ENCODE measurements at places on chromosomes 3 and 15. TPM values are rescaled to one million over a fixed set of nuclear protein-coding genes. Genes with fewer than 3 reads are reported as not detected.

GRCh38 chr3:43998370-43998835 is 243.3 kb upstream of the TOPAZ1 start:
- no peak for DNase-seq

Gene SLC9C1
- total RNA-seq = 0.15 TPM

Gene DISP2
- total RNA-seq = under 0.01 TPM

Gene MOBP
- under 0.01 TPM for total RNA-seq

Gene IMPG2
- 0.33 TPM for total RNA-seq

GRCh38 chr3:194606163-194606562 is 27.1 kb downstream of the TMEM44 start:
- no peak for DNase-seq

Gene ARPP21
- total RNA-seq = not detected

GRCh38 chr3:156973954-156974353 is 147.8 kb downstream of the LEKR1 start:
- DNase-seq = no peak

Gene TLR9
- total RNA-seq = not detected

DNA sequence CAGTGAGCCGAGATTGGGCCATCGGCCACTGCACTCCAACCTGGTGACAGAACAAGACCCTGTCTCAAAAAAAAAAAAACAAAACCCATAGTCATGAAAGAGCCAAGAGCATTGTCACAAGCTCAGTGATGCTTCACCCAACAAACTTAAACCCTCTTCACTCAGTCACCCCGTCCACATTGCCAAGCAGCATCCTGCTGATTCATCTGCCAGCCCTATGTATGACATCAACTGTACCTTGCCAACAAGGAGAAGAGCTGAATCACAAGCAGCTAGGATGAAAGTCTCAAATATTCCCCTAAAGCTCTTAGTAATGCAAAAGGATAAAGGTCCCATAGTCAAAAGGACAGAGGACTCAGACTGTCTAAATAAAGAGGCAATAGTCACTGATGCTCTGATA is 90.0 kb downstream of the ANO10 start:
- no peak for DNase-seq

DNA sequence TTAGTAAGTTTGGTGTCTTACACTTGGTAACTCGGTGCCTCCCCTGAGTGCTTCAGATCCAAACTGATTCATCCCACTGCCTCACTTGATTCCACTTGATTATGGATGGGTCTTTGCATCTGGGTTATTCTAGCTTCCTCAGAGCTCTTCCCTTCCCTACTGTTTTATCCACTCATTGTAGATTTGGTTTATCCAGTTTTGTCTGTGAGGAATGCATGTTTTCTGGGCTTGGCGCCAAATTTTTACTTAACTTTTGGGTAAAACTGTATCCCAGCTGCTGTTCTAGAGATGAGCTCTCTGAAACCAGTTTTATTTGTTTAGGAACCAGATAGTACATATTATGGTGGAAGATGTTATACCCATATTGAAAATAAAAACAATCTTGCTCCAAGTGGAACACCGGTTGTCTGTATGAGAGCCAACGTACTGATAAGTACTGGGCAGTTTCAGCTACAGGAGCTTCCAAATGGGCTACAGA is 20.9 kb downstream of the RAD54L2 start:
- DNase-seq = no peak

Gene RAB43
- 17.0 TPM for total RNA-seq

DNA sequence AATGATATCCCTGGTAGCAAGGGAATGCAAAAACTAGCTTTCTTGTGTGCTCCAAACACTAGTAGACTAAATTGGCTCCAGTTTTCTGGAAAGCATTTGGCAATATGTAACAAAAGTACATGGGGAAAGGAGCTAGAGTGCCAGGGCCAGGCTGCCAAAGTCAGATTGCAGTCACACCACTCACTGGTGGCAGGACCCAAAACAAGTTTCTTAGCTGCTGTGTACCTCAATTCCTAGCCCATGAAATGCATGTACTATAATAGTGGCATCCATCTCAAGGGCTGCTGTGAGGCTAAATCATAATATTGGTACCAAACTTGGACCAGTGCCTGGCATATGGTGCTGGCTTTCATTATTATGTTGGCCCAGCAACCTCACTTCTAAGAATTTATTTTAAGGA is 49.3 kb downstream of the CLDN18 start:
- no peak for DNase-seq

- DNase-seq = no peak
Measured at GRCh38 chr3:177448987-177449359, 251.7 kb upstream of the TBL1XR1 start.

Gene LIPC
- 0.15 TPM for total RNA-seq

DNA sequence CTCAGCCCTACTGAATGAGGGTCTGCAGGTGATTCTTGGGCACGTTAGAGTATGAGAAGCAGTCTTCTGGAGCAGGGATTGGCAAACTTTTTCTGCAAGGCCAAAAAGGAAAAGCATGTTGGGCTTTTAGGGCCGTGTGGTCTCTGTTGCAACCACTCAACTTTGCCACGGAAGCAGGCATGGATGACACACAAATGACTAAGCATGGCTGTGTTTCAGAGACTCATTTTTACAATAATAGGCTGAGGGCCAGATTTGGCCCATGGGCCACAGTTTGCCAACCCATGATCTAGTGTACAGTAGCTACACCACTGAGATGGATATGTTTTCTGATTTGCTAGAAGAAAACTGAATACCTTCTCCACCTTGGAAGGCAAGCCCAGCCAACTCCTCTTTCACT is 66.1 kb upstream of the PRICKLE2 start:
- DNase-seq = no peak

Gene SHC4
- 0.16 TPM for total RNA-seq

Gene DAPK2
- total RNA-seq = 29.6 TPM

DNA sequence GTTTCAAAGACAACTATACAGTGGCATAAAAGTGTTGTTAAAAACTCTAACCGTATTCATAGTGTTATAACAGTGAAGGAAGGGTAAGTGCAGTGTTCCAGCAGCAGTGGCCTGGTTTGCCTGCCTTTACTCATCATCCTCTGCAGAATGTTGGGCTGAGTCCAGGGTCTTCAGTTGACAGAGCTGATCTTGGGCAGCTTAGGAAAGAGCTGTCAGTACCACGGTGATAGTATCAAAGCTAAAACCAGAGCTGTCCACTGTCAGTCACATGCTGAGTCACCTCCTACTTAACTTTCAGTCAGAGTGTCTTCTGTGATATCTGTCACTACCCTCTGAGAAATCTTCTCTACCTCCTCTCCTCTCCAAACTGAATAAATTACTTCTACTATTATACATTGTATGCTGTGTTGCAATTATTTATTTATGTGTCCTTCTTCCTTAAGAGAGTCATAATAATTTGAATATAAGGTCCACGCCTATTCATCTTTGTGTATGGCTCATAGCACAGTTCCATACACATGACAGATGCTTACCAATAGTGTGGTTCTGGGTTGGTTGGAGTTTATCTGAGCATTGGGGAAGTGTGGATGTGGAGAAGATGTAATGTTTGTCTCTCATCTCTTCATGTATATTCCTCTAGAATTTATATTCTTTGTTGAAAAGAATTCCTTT is 242.1 kb downstream of the ZIC1 start:
- DNase-seq = no peak

Gene GABRB3
- total RNA-seq = 0.98 TPM

DNA sequence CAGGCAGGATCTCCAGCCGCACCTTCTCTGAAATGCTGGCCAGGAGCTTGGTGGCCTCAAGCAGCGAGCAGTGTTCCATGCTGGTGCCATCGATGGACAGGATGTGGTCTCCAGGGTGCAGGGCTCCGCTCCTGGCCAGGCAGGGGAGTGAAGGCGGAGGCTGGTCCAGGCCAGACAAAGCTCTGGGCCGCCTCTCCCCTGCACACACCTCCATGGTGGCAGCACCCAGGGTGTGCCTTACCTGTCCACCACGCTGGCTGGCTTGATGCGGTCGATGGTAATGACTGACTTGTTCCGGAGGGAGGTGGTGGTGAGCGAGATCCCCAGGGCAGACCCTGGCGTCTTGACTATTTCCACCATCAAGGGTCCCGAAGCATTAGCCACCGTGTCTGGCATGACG is 20.0 kb downstream of the GRIP2 start:
- DNase-seq = no peak

GRCh38 chr3:138331143-138331894 is 1.7 kb upstream of the NME9 start:
- no peak for DNase-seq

GRCh38 chr15:93129702-93130488 is 40.9 kb upstream of the RGMA start:
- no peak for DNase-seq

Gene SNX22
- total RNA-seq = 1.5 TPM

Gene UROC1
- not detected for total RNA-seq

- DNase-seq = no peak
Measured at GRCh38 chr3:34929036-34929435, 710.3 kb upstream of the ARPP21 start.

DNA sequence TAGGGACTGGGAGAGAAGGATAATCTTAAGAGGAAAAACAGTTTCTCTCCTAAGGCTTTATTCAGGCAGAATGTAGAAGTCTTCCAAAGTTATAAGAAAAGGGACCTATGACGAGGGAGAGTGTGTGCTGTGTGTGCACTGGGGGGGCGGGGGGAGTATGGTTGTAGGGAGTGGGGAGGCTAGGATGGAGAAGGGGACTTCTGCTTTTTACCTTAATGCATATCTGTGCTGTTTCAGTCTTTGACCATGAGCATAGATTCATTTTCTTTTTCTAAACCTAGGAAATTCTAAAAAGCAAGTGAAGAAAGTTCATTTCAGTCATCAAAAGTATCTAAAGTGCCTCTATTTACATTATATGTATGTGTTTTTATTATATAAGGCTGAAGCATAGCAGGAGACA is 52.6 kb upstream of the RASA2 start:
- DNase-seq = no peak

DNA sequence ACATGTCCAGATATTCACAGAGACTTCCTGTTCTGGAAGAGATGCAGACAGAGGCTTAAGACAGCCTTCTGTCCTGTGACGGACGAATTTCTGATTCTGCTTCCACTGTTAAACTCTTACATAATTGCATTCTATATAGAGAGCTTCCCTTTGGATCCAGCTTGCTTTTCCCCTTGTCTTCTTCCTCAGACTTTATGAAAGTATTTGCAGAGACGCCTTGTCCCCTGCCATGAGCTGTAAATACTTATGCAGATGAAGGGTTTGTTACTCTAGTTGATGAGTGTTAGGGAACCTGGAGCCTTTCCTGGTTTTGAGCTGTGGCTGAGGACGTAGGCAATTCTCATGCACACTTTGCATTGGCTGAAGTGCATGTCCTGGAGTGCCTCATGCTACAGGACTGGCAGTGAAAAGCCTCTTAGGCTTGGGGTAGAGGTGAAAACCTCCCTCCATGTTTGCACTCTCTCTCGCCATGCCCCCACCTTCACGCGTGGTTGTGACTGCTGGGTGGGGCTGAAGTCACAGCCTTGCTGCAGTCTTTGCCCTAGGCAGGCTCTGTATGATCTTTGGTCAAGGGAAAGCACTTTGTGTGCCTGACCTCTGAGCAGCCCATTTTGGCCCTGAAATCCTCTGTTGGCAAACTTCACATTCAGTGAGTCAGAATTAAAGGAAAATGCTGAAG is 286.6 kb downstream of the PTPRG start:
- DNase-seq = no peak

GRCh38 chr3:73924048-73924447 is 299.3 kb upstream of the PDZRN3 start:
- DNase-seq = no peak

DNA sequence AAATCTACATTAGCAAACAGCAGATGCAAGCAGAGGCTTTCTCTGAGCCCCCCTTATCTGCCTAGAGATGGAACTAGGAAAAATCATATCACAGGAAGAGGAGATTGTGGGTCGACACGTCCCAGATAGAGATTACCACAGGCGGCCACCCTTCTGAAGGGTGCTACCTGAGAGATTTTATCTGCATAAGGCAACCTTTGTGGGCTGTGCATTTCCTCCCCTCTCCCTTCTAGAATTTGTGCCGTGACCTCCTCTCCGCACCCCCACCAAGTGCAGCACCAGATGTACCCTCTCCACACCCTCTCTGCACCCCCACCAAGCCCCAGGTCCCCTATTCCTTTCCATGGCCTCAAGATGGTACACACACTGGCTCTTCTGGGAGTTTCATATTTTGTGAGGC is 27.4 kb downstream of the METTL6 start:
- no peak for DNase-seq

DNA sequence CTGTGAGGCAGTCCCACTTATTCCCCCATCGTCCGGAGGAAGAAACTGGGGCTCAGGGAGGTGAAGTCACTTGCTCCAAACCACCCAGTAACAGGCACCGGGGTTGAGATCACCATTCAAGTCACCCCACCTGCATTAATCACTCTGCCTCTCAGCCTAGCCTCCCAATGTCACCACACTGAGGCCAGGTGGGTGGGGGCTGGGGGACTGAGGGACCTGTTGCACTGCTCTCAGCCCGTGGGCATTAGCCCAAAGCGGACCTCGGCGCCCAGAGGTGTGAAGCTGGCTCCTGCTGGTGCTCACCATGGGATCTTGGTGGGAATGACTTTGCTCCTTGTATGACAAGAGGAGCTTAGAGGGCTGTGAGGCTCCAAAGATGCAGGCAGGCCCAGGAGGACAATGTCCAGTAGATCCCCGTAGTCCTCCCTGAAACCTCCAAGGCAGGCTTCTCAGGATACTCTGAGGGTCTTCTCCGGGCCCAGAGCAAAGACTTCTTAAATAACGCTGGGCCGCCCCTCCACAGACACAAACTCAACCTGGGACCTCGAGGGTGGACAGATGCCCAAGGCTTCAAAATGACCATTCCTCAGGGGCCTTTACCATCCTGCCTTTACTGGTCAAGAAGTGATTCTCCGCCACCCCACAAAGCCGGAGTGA is 1.7 kb downstream of the NT5DC2 start:
- DNase-seq = no peak

- DNase-seq = no peak
Measured at GRCh38 chr3:8523041-8523440, 21.4 kb downstream of the LMCD1 start.

DNA sequence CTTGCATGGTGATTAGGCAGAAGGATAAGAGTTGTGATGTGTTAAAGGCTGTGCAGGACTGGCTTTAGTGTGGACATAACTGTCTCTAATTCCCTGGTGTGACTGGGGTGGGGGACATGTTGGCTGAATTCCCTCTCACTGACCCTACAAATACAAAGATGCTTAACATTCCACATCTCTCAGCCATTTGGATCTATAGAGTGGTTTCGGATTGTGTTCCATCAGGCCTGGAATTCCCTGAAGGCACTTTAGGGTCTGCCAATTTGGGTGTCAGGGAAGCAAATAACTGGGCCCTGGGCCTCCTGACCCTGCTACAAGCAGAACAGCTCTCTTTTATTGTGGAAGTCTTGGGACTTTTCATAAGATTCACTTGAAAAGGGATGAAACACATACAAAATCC is 56.2 kb downstream of the ARHGEF26 start:
- DNase-seq = no peak

DNA sequence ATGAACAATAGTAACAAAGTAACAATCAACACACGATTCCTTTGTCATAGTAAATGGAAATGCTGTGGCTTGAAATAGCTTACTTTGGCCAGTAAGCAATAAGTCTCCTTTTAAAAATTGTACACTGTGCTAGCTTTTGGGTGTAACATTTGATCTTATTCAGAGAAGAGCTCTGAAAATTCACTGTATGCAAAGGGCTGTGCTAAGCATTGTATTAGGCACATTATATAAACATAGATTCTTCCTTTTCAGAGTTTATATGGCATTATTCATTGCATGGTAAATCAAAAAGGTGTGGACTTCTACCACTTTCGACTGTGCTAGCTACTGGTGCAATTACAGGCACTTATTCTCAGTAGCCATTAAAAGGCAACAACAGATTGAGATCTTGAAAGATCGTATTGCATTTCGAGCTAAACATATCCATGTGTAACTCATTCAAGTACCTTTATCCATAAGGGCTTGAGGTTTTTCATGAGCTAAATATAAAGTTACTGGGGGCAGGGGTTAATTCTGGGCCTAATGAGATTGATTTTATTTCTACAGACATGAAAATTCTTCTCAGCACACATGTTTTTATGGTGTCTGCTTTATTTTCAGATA is 246.8 kb downstream of the NR1D2 start:
- no peak for DNase-seq

All from breast epithelium (tissue), 4 donors.